Motor neuron (in vitro differentiated cells): ENCODE measurements at places on chromosomes 11 and 22. TPM values are rescaled to one million over a fixed set of nuclear protein-coding genes. Genes with fewer than 3 reads are reported as not detected.

FAM111B gene
- total RNA-seq, result 1.2 and 1.5 TPM in 2 replicates

LRP4 gene
- total RNA-seq, result 1.9 and 2.1 TPM in 2 replicates

POU2AF1 gene
- total RNA-seq, result 0.13 and 1.8 TPM in 2 replicates

CABP4 gene
- 0.20 and 0.59 TPM in 2 replicates for total RNA-seq

MRGPRX4 gene
- total RNA-seq, result not detected in 2 replicates

MRGPRF gene
- 4.1 and 4.3 TPM in 2 replicates for total RNA-seq

MAJIN gene
- total RNA-seq, result not detected in 2 replicates

PHETA2 gene
- 18.5 and 19.1 TPM in 2 replicates for total RNA-seq

TRIM51 gene
- not detected in 2 replicates for total RNA-seq

INSC gene
- total RNA-seq, result 8.7 and 9.3 TPM in 2 replicates

SCUBE2 gene
- 5.1 and 5.4 TPM in 2 replicates for total RNA-seq

C11orf98 gene
- total RNA-seq, result 142 and 157 TPM in 2 replicates

PTDSS2 gene
- total RNA-seq, result 15.5 and 22.6 TPM in 2 replicates

MS4A6A gene
- total RNA-seq, result 0.36 TPM in 1 of 2 replicates, not detected in the other

IGSF22 gene
- 0.27 and 0.42 TPM in 2 replicates for total RNA-seq

MEI1 gene
- total RNA-seq, result 0.42 and 0.59 TPM in 2 replicates

GP1BB gene
- 2.8 and 3.9 TPM in 2 replicates for total RNA-seq

OR56A1 gene
- total RNA-seq, result 0.05 and 0.10 TPM in 2 replicates

NXPE2 gene
- 0.15 TPM in 1 of 2 replicates, not detected in the other for total RNA-seq

APLNR gene
- total RNA-seq, result 3.1 and 3.3 TPM in 2 replicates

DNA sequence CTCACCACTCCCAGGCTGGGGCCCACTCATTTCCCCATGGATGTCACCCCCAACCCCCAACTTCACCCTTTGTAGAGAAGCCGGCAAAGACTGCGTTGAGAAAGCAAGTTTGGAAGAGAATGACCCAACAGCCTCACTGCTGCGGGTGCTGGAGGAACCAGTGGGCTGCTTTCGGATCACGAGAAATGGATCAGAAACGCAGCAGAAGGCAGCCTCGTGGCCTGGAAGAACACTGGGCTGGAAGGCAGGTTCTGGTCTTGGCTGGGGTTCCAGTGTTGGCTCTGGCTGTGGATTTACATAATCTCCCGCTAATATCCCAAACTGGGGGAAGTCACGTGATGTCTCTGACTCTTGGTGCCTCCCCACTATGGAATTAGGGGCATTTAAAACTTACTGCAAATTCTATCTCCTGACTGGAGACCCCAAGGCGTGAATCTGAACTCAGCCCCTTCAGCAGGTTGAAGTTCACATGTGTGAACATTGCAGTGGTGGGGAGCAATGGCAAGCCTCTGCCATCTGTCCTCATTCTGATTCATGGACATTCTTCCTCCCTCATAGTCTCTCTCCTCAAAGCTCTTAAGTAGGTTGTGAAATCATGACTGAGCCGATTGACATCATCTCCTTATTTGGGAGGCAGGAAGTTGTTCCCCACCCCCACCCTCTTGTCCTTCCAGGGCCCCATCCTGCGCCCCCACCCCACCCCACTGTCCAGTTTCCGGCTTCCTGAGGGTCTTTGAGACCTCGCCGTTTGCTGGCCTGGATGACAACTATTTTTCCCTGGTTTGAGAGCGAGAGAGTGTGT is 37.0 kb upstream of the TIMP3 start:
- ATAC-seq, result no peak

GRCh38 chr11:108218912-108219783 is 3.3 kb downstream of the NPAT start:
- no peak for ATAC-seq

DNA sequence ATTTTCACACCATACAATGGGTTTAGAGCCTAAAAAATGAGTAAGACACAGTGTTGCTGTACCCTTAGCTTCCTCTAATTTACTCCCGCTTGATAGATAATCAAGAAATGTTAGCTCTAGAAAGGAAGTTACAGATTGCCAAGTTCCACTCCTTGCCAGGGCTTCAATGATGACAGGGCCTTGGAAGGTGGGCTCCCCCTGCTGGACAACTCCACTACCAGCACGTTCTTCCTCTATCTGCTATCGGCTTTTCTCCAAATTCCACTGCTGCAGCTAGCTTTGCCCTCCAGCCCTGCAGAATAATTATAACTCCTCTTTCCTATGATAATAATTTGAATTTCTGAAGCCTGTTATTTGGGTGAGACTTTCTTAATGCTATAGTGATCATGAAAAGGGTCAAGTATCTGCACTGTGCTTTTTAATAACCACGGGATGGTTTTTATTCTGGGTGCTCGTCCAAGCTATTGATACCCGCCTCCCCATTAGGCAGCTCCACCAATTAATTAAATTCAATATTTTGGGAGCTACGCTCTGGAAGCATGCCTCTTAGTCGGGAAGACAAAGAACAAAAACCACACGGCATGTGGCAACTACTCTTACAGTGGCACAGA is 9.0 kb downstream of the SYN3 start:
- ATAC-seq, result peak; percentile 82

GRCh38 chr11:46718155-46719019 is 626 bp upstream of the F2 start:
- ATAC-seq, result no peak

DNA sequence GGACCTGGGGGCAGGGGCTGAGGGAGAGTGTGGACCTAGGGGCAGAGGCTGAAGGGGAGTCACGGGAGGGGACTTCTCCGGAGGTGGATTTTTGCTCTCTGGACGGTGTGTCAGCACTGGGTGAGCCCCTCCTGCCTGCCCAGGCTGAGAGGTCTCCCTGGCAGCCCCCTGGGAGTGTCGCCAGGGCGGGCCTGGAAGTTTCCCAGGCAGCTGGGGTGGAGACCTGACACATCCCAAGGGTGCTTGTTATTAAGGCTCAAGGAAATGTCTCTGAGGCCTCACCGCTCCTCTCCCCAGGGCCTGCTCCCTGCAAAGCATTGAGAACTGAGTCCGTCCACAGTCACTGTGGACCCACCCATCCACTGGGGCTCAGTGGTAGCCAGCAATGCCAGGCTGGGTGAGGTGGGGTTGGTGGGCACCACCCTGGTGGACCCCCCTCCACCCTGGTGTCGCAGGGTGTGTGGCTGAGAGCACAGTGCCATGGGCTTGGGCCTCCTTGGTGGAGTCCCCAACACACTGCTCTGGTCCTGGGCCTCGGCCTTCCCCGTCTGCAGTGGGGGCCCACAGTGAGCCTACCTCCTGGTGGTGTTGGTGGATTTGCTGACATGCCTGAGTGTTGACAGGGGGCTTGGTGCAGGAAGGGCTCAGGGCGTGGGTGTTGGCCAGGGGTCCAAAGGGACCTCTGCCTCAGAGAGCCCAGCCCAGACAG is 2.5 kb downstream of the CD81 start:
- ATAC-seq, result peak; percentile 1

GRCh38 chr11:14288189-14288935 is 70.6 kb downstream of the RRAS2 start:
- ATAC-seq, result no peak

GRCh38 chr11:77187776-77188632 is 60.0 kb downstream of the MYO7A start:
- ATAC-seq, result peak; percentile 58

- peak; percentile 71 for ATAC-seq
These were observed at the start of gene LMF2 for GRCh38 chr22:50507421-50507990. LMF2 (minus strand) TSS chr22:50507702; CDS start chr22:50507675, 27 bp downstream.

DNA sequence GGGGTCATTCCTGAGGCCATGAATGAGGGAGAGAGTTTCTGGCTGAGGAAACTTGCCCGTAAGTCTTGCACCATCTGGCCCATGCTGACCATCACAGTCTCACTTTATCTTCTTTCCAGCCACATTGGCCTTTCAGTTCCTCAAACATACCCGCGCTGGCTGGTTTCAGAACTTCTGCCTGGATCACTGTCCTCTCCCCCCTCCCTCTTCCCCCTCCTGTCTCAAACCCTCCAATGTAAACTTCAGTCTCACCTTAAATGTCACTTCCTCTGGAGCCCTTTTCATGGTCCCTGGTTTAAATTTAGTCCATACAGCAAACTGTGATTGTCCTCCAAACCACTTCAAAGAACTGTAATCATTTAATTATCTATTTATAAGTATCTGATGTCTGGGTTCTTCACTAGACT is 3.7 kb upstream of the TMEM109 start:
- ATAC-seq, result no peak

DNA sequence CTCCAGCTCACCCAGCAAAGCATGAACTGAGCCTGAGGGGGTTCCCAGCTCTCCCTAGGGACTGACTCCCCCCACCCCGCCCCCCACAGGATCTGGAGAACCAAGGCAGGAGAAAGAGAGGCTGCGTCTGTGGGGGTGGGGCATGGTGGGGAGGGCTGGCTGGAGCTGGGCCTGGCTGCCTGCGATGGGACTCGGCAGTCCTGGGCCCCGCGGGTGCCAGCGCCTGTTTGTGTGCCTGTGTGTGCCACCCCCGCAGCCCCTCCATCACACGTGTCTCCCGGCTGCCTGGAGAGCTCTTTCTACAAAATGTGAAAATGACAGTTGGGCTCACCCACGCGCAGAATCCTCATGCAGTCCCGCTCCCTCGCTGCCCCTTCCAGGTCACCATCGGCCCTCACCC is 46.8 kb downstream of the CACNA1I start:
- ATAC-seq, result peak; percentile 55

DNA sequence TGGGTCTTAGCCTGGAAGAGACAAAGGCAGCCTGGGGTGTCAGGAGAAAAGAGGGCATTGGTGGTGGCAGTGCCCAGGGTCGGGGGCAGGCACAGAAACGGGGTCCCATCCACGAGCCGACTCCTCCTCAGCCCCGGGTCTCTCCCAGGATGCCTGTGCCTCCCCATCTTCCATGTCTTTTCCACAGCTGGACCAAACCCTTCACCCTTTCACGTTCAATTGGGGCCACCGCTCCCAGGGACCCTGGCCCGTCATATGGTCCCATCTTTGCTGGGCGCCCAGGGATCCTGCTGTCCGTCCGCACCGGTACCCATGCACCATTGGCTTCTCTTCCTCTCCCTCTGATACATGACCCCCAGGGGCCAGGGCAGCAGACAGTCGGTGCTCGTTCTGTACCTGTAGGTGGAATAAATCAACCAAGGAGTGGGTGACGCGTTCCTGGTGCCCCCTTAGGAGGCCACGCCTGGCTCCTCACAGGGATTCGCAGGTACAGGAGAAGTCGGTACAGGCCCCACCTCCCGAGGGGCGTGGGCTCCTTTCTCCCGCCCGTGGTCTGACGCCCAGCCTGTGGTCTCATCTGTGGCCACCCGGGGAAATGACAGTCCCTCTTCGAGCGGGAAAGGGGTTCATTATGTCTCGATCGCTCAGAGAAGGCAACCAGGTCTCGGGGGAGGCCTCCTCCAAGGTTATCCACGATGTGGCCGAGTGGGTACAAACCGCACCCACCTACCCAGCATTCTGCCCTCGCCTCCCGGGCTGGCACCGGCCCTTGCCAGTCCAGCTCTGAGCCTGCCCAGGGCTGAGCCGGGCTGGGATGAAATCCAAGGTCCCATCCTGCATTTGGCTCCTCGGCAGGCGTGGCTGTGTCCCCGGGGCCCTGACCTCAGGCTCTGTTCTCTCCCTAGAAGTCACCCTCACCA is 1493.6 kb downstream of the BRD1 start:
- no peak for ATAC-seq

- ATAC-seq, result no peak
These were observed 35.0 kb upstream of the MOB2 start for GRCh38 chr11:1521382-1522080.

- no peak for ATAC-seq
These were observed 52.1 kb downstream of the ALG9 start for GRCh38 chr11:111819161-111819828.

- no peak for ATAC-seq
These were observed 361.0 kb upstream of the ANO3 start for GRCh38 chr11:25970726-25971508.

DNA sequence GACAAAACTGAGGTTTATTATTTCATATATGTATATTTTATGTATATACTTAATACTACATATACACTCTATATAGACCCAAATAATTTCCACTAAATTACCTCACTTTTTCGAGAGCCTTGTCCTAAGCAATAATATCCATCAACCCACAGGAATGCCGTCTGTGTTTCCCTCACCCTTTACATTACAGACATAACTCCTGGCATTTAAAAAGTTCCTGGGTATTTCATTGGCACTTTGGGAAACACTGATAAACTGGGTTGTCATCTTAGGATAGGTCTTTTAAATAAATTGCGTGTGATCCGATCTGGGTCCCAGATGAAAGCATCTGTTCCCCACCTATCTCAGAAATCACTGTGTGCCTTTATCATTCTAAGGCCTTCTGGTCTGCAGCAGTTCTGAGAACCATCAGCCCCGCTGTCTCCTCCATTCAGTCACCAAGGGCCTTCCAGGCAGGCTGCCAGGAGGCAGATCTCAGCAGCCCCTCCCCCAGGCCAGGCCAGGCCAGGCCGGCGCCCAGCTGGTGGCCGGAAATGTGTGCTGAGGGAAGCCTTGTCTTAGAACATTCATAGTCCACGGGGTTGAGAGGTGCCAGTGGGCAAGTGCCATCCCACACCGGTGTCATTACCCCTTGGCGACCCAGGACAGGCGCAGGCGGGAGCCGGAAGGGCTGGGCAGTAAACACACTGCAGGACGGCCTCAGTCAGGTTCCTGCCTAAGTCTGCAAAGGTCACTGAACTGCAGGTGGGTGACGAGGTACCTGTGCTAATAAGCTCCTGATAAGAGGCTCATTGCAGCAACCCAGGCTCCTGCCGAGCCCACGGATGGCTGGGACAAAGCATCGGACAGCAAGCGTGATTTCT is 3.3 kb downstream of the FGF19 start:
- peak; percentile 91 for ATAC-seq

- ATAC-seq, result peak; percentile 90
These were observed at the start of gene KCTD14 for GRCh38 chr11:78022397-78023396. KCTD14 (minus strand) TSS chr11:78023276; CDS start chr11:78023249, 27 bp downstream.

- no peak for ATAC-seq
These were observed 26.1 kb downstream of the MRTFA start for GRCh38 chr22:40610329-40610850.

- ATAC-seq, result no peak
These were observed 188.6 kb downstream of the PGR start for GRCh38 chr11:100941033-100941432.

GRCh38 chr11:118081241-118081958 is 4.5 kb downstream of the TMPRSS4 start:
- ATAC-seq, result no peak

DNA sequence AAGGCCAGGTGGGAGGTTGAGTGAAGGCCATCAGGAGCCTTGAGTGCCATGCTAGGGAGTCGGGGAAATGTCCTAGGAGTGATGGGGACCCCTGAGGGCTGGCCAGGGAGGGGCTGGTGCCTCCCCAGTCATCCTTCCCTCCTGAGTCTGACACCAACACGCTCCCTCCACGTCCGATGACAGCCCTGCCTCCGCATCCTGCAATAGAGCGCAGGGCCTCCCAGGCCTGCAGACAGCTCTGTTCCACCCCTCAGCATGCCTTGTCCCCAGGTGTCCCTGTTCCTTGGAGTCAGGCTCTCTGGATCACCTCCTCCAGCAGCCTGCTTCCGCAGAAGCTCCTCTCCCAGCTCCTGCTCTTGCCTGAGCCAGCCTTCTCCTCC is 3.1 kb downstream of the RAC2 start:
- ATAC-seq, result no peak

GRCh38 chr11:122178795-122179194 is 62.8 kb upstream of the BLID start:
- ATAC-seq, result no peak

- no peak for ATAC-seq
These were observed 50.8 kb upstream of the PRDM11 start for GRCh38 chr11:45095691-45096010.

GRCh38 chr11:62925308-62925707 is 4.1 kb upstream of the CHRM1 start:
- no peak for ATAC-seq
